ENCODE measurements at places on chromosomes 7 and 10.

- DNase-seq: no peak
Measured at GRCh38 chr7:105830405-105831301, 45.7 kb downstream of the ATXN7L1 start.

- no peak for DNase-seq
Measured at GRCh38 chr10:121886997-121887622, 40.7 kb downstream of the ATE1 start.

- no peak for DNase-seq
Measured at GRCh38 chr10:111018021-111018420, 58.8 kb upstream of the ADRA2A start.

GRCh38 chr7:29296421-29296820 lies 101.8 kb downstream of the CHN2 start:
- no peak for DNase-seq

DNA sequence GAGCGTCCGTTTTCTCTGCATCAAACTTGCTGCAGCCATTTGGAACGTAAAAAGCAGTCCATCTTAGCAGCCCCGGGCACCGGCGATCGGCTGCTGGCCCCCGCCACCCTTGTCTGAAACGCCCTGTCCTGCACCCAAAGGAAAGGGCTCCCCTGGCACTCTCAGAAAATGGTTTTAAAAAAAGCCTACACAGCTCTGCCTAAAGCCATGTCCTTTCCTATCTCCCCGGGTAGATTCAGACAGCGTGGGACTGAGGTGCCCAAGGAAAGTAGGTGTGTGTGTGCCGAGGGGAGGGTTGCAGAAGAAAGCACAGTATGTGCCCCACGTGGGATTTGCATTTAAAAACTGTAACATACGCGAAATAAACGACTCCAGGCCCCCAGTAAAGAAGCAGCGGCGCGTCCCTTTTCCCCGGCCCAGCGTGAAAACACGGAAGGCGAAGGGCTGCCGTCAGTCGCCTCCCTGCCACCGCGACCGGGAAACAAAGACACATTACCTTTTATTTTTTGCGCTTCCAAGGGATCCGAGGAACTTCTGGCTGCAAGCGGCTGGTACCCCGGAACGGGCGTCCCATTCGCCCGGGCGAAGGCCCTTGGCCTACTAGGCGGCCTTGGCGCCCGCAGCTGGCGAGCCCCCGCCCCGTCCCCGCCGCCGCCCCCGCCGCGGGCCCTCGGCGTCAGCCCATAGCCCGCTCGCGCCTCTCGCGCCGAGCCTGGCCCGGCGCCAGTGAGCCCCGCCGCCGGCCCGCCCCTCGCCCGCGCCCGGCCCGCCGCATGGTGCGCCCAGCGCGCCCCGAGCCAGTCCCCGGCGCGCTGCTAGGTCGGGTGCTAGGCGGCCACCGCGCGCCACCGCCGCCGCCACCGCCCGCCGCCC lies 304.6 kb downstream of the PRPF18 start:
- no peak for DNase-seq

- DNase-seq: no peak
Measured at GRCh38 chr10:6053816-6054631, 8.1 kb downstream of the IL2RA start.

DNA sequence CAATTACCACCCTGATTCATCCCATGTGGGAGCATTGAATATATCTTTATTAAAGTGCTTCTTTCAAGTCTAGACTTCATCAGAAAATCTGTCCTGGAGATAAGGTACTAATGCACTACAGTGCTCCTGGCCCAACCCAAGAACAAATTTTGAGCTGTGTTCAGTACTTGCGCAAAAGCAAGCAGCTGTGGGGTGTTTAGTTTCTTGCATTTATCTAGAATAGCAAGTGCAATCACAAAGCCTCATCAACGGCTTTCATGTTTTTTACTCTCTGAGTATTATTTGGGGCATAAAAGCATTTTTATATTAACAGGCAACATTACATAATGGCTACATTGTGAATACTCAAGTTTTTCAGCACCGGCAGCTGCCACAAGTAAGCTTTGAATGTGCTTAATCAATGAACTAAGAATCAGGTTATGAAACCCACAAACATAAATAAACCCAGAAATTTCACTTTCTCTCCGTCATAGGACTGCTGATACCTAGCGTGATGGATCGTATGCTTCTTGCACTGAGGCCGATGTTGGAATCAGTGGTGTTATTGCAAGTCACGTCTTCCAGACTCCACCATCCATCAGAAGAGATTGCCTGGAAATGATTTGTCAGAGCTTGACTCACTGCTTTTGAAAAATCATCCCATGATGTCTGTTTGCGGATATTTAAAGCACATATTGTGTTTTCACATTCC lies 113.1 kb downstream of the CTTNBP2 start:
- no peak for DNase-seq

DNA sequence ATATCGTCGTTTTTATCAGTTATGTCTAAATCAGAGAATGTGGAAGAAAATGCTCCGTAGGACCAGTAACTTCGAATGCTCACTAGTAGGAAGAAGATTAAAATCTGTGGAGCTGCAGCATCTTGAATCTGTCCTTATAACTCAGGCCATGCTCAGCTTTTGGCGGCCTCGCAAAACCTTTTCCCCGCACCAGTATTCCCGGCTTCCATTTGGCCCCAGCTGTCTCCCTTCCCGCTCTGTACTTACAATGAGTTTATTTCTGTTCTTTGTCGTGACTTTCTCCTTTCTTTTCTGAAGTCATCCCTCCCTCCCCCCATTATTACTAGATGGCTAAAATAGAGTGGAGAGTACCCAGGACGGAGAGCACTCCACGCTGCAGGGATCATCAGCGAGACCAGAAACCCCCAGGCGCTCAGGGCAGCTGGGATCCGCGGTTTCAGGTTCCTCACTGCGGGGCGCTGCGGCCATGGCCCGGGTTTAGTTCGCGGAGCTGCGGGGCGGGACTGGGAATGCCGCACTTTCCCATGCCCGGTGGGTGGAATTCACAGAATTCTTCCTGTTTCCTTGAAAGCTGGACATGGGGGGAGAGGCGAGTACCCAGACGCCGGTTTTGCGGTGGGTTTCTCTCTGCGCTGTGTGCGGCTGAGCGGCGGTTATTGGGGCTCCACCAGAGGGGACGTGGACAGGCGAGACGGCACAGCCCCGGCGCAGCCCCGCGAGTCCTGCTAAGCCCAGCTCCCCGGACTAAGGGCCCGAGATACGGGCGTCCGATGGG lies 183.5 kb downstream of the POM121L12 start:
- no peak for DNase-seq

GRCh38 chr10:48287417-48288391 lies 13.2 kb upstream of the FRMPD2 start:
- DNase-seq: no peak

Data from activated CD8-positive, alpha-beta memory T cell treated with anti-CD3 and anti-CD28 coated beads for 1 hour (primary cell).